ENCODE measurements at places on chromosomes 3 and 15.

DNA sequence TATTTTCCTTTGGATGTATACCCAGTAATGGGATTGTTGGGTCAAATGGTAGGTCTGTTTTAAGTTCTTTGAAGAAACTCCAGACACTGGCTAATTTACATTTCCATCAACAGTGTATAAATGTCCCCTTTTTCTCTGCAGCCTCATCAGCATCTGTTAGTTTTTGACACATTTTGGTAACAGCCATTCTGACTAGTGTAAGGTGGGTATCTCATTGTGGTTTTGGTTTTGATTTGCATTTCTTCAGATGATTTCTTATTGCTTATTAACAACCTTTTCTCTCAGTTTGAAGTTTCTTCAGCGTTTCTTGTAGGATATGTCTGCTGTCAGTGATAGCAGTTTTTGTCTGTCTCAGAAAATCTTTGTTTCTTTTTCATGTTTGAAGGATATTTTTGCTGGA is 15.4 kb downstream of the GALK2 start:
- DNase-seq, result no peak

- no peak for DNase-seq
These were observed 7.3 kb downstream of the ALPK3 start for GRCh38 chr15:84824260-84825007.

GRCh38 chr3:139120086-139121056 is 75.7 kb upstream of the PRR23C start:
- DNase-seq, result no peak

GRCh38 chr3:80770106-80771074 is 991.1 kb downstream of the GBE1 start:
- no peak for DNase-seq

DNA sequence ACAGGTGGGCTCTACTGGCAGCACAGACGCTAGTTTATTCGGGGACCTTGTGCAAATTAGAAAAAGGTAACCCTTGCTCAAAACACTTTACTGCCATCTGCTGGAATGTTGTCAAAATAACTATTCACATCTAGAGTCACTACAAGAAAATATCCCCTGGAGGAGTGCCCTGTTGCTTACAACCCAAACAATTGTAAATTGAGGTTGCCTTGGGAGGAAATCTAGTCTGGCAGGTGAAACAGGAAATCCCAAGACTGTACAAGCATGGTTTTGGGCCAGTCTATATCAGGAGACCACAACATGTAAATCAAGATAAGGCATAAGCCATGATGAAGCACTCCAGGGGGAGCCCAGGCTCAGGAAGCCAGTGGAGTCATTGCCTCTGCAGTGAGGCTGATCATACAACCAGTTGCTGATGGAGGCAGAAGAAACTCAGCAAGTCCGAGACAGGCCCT is 136.8 kb upstream of the ACP3 start:
- DNase-seq, result no peak

- DNase-seq, result no peak
These were observed 5.7 kb downstream of the PCCB start for GRCh38 chr3:136255672-136256406.

GRCh38 chr3:188392076-188392475 is 238.1 kb downstream of the LPP start:
- DNase-seq, result no peak

DNA sequence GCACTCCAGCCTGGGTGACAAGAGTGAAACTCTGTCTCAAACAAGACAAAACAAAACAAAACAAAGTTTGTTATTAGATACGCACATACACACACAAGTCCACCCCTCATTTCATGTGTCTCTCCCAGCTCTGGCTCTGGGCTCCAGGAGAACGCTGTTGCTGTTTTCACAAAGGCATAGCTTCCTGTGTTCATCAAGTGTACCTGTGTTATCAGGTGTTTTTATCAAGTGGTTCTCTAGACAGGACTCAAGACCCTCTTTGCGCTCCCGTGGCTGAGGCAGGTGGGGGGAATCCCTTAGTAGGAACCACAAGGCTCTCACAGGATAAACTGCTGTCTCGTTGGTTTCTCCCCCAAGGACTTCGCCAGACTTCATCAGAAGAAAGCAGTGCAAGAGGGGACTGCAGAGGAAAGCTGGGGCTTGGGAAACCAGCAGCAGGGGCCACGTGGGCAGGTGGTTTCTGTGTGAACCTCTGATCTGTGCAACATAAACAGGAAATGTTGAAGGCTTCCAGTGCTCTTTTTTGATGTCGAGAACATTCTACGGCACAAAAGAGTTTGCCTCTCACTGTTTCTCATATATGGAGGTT is 6.9 kb upstream of the PPP1R2 start:
- peak; percentile 87 for DNase-seq

- DNase-seq, result no peak
These were observed 79.5 kb upstream of the KLHL25 start for GRCh38 chr15:85874236-85874635.

GRCh38 chr3:79314544-79314943 is 453.3 kb downstream of the ROBO1 start:
- no peak for DNase-seq

- no peak for DNase-seq
These were observed 245.2 kb downstream of the EFHB start for GRCh38 chr3:19688767-19689166.

DNA sequence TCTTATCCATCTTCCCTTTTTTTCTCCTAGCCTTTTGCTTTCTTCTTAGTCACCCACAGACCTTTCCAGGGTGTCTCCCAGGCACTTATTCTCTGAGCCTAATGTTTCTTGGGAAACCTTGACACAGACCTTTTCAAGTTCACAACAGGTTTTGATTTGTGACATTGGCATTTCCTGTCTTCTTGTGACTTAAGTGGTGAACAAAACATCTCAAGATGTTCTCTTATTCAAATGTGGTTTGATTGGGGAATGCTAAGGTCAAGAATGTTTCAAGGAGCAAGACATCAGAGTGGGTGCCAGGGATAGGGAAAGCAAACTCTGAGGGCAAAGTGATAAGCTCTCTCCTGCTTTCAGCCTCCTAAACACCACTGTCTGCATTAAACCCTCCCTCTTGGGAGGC is 68.2 kb upstream of the GSK3B start:
- DNase-seq, result no peak

GRCh38 chr15:51320843-51321242 is 17.6 kb downstream of the CYP19A1 start:
- no peak for DNase-seq

- DNase-seq, result no peak
These were observed 297.2 kb upstream of the TPRG1 start for GRCh38 chr3:188874576-188874975.

- no peak for DNase-seq
These were observed 3.6 kb downstream of the WHAMM start for GRCh38 chr15:82812994-82813393.

DNA sequence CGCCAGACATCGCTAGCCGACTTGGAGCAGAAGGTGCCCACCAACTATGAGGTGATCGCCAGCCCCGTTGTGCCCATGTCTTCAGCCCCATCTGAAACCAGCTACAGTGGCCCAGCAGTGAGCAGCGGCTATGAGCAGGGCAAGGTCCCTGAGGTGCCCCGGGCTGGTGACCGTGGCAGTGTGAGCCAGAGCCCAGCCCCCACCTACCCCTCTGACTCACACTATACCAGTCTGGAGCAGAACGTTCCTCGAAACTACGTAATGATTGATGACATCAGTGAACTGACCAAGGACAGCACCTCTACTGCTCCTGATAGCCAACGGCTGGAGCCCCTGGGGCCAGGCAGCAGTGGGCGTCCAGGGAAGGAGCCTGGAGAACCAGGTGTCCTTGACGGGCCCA is 12.9 kb upstream of the APEH start:
- DNase-seq, result no peak

DNA sequence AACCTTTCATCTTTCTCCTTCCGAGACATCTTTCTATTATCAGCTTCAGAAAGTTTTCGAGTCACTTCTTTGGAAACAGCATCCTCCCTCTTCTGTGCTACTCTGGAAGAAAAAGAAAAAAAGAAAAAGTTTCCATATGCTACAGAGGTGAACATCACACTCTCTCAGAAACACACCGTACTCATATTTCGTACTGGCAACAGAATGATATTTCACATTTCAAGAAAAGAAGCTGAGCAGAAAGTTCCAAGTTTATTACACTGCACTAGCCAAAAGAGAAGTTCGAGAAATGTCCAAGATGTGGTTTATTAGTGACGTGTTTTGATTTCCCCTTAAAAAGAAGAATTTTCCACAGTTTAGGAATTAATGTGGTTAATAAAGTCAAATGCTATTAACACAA is 6.0 kb downstream of the SSR3 start:
- DNase-seq, result no peak

DNA sequence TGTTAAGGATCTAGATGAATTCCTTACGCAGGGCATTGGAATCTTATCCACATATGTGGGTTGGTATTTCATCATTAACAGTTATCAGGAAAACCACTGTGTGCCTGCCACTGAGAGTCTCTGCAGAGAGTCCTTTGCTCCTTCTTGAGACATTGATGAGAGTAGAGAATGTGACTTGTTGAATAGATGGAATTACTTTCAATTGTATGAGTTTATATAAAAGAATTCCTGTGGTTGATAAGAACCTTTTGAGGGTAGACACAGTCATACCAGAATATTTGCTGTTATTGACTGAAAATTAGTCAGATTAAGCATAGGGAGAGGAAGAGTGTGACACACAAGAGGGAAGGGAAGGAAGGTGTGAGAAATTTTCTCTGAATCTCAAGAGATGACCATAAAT is 30.8 kb downstream of the ARHGEF26 start:
- no peak for DNase-seq

DNA sequence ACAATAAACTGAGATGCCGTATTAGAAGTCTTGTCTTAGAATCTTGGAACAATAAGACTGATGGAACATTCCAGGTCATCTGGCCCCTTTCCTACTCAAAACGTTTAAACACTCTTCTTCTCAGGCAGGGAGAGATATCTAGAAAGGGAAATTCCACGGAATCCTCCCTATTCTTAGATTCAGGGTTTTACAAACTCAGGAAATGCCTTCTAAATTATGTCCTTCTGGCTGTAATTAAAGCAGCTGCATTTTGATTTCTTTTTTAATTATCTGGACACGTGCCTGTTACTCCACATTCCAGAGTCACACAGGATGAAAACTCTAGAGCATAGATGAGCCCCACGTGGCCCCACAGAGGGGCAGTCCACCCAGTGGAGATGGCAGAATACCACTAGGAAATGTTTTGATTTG is 41.5 kb upstream of the MTMR10 start:
- DNase-seq, result no peak

- DNase-seq, result no peak
These were observed 16.8 kb downstream of the PLA2G4F start for GRCh38 chr15:42139596-42139995.

GRCh38 chr3:58041182-58041825 is 33.1 kb downstream of the FLNB start:
- DNase-seq, result no peak

- DNase-seq, result no peak
These were observed 3.8 kb upstream of the FRMD4B start for GRCh38 chr3:69389520-69390248.

DNA sequence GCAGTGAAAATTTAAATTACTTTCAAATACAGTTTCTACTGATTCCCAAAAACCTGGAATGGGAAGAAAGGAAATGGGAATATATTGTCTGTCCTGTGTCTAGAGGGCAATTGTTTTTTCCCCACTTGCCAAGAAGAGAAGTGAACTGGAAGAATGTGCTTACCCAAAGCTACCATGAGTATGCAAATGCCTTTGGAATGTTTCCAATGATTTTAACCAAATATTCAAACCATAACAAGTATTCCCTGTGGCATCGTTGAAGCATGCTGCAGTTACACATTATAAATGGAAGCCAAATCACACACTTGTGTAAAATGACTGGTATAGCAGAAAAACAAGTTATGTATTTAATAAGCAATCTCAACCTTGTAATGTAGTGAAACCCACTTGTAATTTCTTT is 368.2 kb downstream of the GBE1 start:
- DNase-seq, result no peak

DNA sequence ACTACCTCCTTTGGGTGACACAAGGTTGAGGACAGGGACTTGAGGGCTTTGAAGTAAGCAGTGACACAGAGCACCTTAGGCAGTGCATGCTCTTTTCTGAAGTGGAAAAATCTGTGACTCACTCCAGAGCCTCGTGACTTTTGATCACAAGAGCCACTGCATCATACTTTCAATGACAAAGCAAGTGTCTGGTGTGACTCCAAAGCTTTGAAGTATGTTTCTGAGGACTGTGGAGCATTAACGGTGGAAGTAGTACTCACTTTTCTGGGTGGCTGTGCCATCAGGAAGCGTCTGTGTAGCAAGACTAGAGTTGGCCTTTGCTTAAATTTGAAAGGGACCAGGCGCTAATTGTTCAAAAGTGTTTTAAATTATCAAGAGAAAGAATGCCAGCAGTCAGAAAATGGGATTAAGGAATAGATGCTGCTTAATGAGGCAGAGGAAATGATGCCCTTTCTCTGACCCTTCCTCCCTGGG is 210.7 kb upstream of the TRIM42 start:
- DNase-seq, result no peak

DNA sequence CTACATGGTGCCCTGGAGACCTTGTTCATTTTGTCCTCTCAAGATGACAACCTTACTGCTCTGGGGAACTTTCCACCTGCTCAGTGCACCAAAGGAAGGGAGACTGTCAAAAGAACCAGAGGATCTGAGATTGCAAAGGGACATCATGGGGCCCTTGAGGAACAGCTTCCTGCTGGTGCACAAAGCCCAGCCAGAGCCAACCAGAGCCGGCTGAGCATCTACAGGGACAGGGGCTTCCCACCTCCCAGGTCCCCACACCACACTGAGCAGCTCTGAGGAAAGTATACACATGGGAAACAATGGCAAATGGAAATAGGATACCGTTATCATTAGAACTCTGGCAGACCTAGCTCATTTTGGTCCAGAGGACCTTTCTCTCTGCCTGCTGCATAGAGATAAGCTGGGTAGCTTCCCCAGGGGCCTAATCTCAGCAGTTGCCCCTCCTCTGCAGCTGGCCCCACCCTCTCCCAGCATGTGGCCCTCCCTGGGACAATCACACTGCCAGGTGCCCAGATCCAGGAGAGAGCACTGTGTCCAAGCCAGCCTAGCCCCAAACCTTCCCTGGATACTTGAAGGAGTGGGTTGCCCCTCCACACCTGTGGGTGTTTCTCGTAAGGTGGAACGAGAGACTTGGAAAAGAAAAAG is 123.4 kb upstream of the PRR20G start:
- DNase-seq, result no peak

DNA sequence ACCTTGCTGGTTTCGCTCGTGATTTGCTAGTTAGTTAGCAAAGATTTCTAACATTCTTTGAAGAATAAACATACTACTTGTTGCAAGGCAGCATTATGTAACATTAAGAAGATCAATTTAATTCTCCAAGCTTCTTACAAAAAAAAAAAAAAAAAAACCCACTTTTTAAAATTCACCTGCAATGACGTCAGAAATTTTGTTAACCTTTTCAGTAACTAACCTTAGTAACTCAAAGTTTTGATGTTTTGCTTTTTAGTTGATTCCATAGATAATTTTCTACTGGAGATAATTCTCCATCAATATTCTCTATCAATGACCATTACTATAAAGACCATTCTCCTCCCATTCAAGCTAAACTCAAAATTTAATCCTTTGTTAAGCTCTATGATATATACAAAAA is 491.8 kb upstream of the TBL1XR1 start:
- DNase-seq, result no peak

DNA sequence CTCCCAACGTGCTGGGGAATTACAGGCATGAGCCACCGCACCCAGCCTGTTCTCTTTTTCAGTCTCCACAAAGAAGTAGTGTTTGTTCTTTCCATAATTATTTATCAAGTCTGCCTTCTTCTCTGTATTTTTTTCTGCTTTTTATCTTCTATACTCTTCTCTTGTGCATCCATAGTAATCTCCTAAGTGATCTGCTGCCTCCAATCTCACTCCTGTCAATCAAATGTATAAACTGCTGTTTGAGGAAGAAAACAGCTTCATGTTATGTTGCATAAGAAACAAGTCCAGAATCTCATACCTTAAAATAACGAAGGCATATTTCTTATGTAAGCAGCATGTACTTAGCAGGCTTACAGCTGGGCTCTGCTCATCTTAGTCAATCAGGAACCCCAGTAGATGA is 801.6 kb upstream of the NR2F2 start:
- DNase-seq, result no peak
